ENCODE measurements at places on chromosomes 4 and X. TPM values are rescaled to one million over a fixed set of nuclear protein-coding genes. Genes with fewer than 3 reads are reported as not detected.

The BMX gene
- 68.9 TPM for total RNA-seq

The AFM gene
- not detected for total RNA-seq

DNA sequence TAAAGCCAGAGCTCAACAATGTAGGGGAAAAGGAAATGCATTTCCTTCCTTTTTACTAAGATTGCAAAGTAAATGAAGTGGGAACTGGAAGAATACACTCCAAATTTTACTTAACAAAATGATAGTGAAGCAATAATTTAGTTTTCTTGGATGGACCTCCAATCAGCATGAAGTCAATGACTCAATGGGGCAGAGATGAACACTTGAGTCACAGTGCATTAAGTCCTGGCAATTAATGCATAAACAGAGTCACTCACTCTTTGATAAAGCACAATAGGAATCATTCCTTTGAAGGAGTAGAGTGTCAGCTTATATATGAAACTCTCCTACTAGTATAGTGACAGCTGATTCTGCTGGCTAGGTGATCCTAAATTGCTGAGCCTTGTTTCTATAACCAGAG, 66.7 kb upstream of the FRAS1 start:
- no peak for DNase-seq

- no peak for DNase-seq
These were observed 1565.4 kb downstream of the PCDH18 start for GRCh38 chr4:135966936-135967335.

DNA sequence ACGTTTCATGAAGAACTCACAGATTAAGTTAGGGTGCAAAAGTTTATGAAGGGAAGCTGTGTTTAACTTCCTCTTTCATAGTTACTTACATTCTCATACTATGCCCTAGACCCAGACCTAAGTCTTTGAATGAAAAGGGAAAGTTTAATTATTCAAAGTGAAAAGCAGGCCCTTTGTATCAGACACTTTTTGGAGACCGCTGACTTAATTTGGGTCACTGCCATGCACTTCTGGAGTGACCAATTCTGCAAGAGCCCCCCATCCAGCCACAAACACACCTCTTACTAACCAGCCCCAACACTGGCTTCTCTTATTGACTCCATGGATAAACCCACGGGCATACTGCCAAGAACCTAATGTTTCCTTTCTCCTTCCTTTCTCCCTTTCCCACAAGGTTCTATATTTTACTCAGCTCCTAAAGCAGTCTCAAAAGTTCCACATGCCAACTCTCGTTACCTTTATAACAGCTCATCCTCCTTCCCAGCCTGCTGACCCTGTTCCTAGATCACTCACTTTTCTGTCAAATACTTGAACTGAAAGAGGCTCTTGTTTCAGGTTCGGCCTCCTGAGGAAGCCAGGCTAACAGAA, 34.5 kb downstream of the ABCE1 start:
- DNase-seq: no peak

DNA sequence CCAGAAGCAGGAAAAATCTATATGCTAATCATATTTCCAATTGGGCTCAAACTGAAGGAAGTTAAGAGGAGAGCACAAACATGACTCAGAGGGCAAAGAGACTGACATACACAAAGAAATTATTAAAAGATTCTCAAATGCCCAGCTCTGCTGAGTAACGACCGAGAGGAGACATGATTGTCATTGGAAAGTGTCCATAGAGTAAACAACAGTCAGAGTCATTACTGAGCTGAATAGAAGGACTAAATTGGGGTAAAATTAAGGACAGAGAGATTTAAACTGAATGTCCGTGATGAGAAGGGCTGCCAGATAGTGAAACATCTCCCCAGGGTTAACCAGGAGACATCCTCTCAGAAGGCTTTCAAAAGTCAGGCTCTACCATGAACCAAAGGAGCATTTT, 111.2 kb upstream of the GALNT7 start:
- DNase-seq: no peak

DNA sequence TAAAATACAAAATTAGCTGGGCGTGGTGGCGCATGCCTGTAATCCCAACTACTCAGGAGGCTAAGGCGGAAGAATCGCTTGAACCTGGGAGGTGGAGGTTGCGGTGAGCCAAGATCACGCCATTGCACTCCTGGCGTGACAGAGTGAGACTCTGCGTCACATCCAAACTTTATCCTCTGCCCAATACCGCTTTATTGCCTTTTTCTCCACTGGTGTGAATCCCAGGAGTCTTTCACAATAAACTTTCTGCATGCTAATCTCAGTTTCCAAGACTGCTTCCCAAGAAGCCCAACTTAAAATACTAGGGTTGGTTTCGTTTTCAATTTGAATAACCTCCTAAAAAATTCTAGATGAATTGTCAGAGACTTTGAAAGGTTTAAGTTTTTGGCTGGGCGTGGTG, 27.2 kb upstream of the DHX15 start:
- no peak for DNase-seq

- DNase-seq: no peak
These were observed 60.8 kb downstream of the RRAGB start for GRCh38 chrX:55778322-55778721.

DNA sequence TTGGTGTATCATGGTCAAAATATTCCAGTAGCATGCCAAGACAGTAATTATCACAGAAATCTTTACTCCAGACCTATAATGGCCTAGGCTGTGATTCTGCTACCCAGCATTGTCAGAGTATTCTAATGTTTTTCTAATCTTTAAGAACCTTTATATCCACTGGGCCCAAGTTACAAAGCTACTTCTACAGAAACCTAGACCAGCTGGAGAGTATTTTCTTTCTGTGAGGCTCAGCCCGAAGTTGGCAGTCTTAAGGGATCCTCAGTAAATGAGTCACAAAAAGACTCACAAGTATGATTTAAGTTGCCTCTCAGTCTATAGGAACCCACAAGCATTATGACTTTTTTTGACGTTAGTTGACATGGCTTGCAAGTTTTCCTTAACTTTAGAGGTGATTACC, 638.5 kb upstream of the FAM241A start:
- DNase-seq: no peak

DNA sequence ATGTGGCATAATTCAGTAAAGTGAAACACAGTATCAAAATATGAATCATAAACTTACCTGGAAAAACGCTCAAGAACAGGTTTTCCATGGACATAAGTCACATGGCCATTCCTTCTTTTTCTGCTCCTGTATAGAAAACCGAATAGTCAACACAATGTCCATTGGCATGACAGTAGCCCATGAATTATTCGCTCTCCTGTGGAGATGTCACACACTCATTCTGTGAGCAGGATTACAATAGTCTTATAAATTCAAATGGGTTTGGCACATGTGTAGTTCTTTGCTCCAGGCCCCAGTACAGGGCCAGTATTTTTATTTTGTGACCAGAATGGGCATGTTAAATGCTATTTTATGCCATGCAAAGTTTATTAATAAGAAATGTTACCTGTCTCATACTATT, 15.1 kb upstream of the CXCL13 start:
- DNase-seq: no peak

The TLR10 gene
- not detected for total RNA-seq

The TRIM75 gene
- total RNA-seq: not detected

DNA sequence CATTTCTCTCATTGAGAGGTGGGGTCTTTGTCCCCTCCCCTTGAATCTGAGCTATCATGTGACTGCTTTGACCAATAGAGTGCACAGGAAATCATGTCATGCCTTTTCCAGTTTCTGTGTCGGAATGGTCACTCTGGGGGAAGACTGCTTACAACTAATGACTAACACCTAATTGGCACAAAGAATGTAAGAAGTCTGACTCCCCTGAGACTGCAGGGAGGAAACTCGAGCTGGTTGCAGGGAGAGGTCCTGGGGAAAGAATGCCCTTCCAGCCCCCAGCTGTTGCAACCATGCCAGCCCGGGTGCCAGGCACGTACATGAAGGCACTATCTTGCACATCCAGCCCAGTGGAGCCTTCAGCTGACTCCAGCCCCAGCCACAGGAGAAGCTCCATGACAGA, 254.2 kb downstream of the DHX15 start:
- DNase-seq: no peak

GRCh38 chr4:139278912-139279759, 889 bp downstream of the MGARP start:
- DNase-seq: peak; percentile 25

The FAM47E gene
- 0.26 TPM for total RNA-seq

GRCh38 chr4:188552741-188553275, 413.6 kb downstream of the TRIML1 start:
- no peak for DNase-seq

DNA sequence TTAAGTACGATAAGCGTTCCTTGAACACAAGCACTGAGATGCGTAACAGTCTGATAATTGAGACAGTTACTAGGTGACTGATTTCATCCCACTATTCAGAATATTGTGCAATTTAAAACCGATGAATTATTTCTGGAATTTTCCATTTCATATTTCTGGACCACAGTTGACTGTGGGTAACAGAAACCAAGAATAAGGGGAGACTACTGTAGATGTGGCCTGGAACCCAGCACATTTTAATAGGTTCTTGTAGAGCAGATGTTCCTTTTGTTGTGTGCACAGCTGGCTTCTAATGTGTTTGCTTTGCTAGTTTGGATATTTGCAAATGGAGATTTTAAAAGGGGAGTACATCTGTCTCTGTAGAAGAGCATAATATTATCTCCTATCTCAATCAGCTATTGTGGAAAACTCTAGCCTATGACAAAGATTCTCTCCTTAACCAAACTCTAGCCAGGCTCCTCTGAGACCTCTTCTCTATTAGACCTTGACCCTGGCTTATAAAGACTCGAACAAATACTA, 16.4 kb downstream of the NAAA start:
- DNase-seq: no peak

- no peak for DNase-seq
These were observed 52.4 kb upstream of the TBC1D14 start for GRCh38 chr4:6857009-6857882.

GRCh38 chrX:153882086-153882498, 3.9 kb downstream of the L1CAM start:
- DNase-seq: no peak

GRCh38 chr4:109321232-109321631, 18.8 kb upstream of the COL25A1 start:
- DNase-seq: no peak

The DGKK gene
- not detected for total RNA-seq

GRCh38 chr4:83223781-83224180, 60.8 kb downstream of the COQ2 start:
- DNase-seq: no peak

The PPP2R2C gene
- 0.39 TPM for total RNA-seq

The ANKRD50 gene
- total RNA-seq: 58.8 TPM

The SULT1E1 gene
- 2.3 TPM for total RNA-seq

DNA sequence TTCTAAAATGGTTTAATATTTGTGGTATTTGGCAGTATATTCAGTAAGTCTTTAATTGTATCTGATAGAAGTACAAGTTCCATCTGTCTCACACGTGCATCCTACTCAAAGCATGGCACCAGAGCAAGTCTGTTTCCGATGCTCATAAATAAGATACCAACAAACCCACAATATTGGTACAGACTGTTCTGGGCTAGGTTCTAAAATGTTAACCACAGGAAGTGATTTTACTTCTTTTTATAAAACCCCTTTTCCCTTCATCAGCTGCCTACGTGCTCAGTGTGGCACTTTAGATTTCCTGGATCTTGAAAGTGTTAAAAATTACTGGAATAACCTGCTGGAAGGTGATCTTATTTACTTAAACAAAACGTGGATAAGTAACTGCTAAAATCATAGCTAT, 165.1 kb downstream of the CFAP299 start:
- DNase-seq: no peak

The CLNK gene
- total RNA-seq: not detected
